ENCODE measurements at places on chromosomes 3 and 15.

GRCh38 chr3:107241217-107241616, 136.0 kb upstream of the CCDC54 start:
- DNase-seq = no peak

- no peak for DNase-seq
Measured at GRCh38 chr3:41330465-41330864, 131.2 kb downstream of the CTNNB1 start.

DNA sequence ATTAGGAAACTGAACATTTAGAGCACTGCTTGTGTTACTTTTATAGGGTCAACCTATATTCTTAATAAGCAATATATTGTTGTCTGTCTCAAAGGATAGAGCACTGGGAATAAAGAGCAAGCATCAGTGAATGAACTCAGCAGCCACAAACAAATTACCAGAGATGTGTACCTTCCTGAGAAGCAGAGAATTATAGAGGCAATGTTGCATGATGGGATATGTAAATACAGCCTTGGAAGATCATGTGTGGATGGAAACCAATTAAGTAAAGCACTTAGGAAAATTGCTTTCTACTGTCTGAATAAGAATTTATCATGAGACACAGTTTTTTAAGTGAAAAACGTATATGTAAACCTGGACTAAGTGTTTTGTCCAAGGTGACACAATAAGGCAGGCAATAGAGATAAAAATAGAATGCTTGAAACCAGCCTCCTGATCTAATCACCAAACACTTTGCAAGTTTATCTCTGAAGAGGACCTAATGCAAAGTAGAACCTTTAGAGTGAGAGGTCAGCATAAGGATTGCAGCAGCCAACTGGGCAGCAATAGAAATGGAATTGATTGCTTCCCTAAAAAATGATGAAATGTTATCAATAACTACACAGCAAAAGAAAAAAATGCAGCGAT, 848.0 kb downstream of the TUSC7 start:
- no peak for DNase-seq

DNA sequence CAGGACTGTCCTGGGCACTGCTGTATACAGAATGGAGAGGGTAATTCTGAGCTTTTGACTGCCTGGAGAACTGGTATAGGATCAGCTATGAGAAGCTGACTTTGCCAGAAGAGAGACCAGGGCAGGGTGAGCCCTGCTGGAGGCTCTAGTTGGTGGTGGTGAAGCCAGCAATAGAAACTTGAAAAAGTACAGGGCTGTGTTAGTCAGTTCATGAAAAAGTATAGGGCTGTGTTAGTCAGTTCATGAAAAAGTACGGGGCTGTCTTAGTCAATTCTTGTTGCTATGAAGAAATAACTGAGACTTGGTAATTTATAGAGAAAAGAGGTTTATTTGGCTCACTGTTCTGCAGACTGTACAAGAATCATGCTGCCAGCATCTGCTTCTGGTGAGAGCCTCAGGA, 63.5 kb upstream of the C2CD4B start:
- DNase-seq = no peak

DNA sequence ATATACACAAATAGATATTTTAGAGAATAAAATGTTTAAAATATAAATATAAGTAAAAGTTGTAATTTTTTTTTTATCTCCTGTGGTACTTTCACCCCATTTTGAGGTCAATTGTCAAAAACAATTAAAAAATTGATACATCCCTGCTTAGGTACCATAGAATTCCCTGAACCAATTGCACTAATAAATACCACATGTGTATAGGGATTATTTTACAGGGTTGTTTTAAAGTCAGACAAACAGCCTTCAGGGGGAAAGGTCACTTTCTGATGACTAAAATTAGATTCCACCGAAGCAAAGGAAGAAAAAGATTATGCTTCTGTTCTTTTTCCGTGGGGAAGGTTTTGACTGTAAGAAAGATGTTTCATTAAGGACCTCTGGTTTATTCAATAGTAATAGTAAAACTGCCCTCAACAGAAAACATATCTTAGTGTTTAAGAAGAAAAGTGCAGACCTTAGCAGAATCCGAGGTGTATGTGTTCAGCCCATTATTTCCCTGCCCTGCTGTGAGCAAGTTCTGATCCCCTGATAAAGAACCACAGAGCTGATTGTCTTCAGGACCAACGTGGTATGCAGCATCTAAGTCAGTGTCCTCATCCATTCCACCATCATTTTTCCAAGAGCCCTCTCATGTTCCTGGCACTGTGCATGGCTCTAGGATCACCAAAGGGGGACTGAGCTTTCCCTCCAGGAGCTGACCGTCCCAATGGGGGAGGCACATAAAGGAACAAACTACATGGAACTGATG, 132.9 kb upstream of the IL12A start:
- no peak for DNase-seq

DNA sequence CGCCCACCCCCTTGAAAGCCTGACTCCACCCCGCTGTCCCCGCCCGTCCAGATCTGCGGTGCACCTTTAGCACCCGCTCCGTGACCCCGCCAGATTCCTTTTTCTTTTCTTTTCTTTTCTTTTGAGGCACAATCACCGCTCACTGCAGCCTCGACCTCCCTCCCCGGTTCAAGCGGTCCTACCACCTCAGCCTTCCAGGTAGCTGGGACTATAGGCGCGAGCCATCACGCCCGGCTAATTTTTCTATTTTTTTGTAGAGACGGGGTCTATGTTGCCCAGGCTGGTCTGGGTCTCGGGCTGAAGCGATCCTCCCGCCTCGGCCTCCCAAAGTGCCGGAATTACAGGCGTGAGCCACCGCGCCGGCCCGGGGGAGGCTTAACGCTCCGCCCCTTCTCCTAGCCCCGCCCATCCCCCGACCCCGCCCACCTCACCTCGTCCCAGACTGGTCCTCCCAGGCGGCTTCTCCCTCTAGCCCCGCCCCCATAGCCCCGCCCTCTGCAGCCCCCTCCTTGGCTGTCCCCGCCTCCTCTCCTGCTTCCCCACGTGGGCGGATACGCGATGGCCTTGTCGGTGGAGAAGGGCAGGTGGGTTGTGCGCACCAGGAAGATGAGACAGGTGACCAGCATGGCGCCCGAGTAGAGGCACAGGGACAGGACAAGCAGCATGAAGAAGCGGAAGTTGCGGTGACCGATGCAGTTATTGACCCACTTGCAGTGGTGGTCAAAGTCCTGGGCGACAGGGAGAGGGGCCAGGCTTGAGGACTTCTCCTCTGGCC, 3.2 kb downstream of the ZDHHC19 start:
- peak; percentile 28 for DNase-seq

GRCh38 chr15:48984811-48985352, 21.2 kb upstream of the SHC4 start:
- DNase-seq = no peak

- no peak for DNase-seq
Measured at GRCh38 chr3:129838086-129838485, 55.4 kb downstream of the TMCC1 start.

DNA sequence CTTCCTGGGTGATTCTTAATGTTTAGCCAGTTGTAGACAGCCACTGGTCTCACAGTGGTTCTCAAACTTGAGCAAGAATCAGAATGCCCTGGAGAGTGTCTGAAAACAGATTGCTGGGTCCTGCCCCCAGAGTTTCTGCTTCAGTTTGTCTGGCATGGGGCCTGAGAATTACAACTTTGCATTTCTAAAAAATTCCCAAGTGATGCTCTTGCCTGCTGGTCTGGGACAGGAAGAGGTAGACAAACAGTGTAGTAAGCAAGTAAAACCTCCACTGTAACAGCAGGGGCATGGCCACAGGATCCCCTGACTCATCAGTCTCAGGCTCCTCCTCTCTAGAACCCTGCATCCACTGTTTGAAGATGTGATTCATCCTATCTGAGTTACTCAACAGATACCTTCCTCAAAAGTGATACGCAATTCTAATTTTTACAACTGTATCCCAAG, 36.5 kb downstream of the DZIP1L start:
- no peak for DNase-seq

GRCh38 chr15:86063356-86064095, 16.1 kb upstream of the AGBL1 start:
- DNase-seq = no peak

- no peak for DNase-seq
Measured at GRCh38 chr3:178684881-178685590, 148.8 kb downstream of the KCNMB2 start.

DNA sequence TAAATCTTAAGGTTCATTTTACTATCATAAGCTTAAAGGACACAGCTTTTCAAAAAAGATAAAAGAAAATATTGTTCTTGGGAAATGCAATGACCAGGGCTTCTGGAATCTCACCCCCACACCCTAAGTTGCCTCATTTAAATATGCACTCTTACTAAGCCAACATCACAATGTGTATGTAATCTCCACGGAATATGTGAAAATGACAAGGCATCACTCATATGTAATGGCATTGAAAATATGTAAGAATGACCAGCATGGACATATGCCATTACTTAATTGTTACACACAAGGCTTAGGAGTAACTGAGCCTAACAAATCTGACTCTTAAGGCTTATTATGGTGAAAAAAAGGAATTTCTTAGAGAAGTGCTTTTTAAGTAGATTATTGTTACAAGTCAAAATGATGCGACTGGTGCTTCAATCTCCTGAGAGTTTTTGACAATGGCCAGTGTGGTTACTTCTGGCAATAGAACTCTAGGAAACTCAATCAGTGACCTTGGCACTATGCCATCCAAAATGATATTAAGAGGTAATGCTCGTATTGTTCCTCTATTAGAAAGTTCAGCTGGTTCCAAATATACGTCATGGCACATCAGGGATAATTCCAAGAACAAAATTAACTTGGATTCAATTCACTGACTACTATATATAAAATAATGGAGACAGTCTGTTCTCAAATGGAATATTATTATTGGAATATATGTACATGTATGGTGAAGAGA, 290.0 kb upstream of the PLSCR5 start:
- DNase-seq = no peak
